ENCODE measurements at places on chromosomes 2 and 18.
A peak's percentile ranks its signal among the peaks of the same experiment; 100 is the strongest.

DNA sequence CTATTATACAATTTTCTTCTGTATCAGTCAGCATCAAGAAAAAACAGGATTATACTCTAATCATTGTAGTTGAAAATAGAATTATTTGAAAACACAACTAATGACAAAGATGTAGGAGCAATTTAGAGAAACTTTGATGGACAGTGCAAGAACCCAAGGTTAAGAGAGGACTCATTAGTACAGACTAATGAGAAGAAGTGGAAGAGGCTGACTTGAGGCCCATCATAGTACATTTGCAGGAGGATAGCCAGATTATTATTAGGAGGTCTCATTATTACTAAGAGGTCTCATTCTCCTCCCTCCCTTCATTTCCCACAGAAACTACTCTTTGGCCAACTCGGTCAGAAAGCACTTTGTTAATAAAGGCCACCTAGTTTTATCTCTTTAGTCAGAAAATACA, 1983.0 kb downstream of the SUCLG1 start:
- DNase-seq: no peak

DNA sequence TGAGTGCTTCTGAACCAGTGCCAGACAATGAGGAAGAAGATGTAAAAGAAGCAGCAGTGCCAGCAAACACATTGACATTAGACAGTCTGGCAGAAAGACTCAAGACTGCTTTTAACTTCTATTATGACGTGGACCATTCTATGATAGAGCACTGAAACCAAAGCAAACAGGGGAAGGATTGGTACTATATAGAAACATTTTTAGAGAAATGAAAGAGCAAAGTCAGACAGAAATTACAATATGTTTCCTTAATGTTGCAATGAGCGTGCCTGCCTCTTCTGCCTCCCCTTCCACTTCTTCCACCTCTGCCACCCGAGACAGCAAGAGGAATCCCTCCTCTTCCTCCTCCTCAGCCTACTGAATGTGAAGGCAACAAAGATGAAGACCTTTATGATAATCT, 39.7 kb downstream of the DHX57 start:
- DNase-seq: no peak

GRCh38 chr18:77248873-77249568, 627 bp upstream of the GALR1 start:
- peak; percentile 52 for DNase-seq

GRCh38 chr2:98505971-98506664, 61.5 kb downstream of the INPP4A start:
- no peak for DNase-seq

DNA sequence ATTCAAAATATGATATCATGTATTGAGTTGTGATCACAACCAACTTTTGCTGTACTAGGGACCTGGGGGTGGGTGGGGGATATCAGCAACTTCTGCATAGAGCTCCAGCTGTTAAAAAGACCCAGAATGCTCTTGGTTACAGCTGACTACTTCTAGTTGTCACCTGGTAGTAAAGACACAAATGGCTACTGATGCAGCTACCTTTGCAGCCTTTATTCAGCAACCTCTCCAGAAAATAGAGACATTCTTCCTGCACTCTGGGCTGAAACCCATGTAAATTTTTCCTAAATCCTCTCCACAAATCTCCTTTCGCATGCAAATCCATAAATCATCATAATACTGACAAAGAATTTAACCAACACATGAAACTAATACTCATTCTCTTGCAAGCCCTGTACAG, 238.3 kb downstream of the TCF4 start:
- no peak for DNase-seq

GRCh38 chr18:6835345-6835744, 105.8 kb downstream of the ARHGAP28 start:
- DNase-seq: no peak

- DNase-seq: no peak
Observed at GRCh38 chr2:67412424-67412823, 15.3 kb downstream of the ETAA1 start.

GRCh38 chr2:141468761-141469160, 662.1 kb downstream of the LRP1B start:
- no peak for DNase-seq

- no peak for DNase-seq
Observed at GRCh38 chr2:238009563-238009962, 42.7 kb downstream of the UBE2F start.

GRCh38 chr18:10979411-10979810, 170.0 kb downstream of the PIEZO2 start:
- DNase-seq: no peak

DNA sequence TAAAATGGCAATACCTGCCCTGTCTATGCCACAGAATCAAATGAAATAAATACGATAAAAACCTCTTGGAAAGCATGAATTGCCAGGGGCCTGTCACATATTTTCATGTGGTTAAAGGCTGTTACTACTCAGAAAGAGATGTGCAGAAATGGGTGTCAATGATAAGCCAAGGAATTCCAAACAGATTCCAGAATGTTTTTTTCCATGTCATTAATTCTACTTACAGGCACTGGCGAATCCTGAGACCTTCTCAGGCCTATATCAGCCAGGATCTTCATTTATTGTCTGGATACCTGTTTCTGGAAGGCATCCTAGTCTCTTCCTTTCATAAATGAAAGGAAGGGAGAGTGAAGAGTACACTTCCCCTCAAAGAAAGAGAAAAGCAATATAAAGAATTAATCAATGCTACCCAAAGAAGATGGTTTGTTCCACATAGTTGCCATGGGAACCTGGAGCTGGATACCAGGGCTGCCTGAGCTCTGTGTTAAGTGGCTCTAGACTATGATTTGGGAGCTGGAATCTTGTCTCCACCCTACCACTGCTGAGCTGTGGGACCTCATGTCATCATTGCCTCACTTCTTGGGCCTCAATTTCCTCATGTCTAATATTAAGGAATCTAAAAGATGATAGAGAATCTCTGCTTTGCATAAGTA, 335.1 kb upstream of the SKOR2 start:
- DNase-seq: no peak

DNA sequence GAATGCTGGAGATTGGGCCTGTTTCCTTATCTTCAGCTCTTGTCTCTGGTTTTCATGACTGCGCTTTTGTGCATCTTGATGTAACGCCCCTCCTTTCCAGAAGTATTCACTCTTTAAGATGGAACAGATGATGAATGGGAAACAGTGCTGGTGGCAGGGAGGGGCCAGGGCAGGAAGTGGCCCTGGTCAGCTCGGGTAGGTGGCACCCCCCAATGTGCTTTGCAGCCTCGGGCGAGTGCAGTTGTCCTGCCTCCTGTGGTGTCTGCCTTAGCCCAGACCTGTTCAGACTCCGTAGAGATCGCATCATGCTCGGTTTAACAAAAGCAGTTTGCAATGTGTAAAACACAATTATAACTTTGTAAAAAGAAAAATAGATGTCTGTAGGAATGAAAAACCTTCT, 17.0 kb upstream of the MGAT4A start:
- no peak for DNase-seq

DNA sequence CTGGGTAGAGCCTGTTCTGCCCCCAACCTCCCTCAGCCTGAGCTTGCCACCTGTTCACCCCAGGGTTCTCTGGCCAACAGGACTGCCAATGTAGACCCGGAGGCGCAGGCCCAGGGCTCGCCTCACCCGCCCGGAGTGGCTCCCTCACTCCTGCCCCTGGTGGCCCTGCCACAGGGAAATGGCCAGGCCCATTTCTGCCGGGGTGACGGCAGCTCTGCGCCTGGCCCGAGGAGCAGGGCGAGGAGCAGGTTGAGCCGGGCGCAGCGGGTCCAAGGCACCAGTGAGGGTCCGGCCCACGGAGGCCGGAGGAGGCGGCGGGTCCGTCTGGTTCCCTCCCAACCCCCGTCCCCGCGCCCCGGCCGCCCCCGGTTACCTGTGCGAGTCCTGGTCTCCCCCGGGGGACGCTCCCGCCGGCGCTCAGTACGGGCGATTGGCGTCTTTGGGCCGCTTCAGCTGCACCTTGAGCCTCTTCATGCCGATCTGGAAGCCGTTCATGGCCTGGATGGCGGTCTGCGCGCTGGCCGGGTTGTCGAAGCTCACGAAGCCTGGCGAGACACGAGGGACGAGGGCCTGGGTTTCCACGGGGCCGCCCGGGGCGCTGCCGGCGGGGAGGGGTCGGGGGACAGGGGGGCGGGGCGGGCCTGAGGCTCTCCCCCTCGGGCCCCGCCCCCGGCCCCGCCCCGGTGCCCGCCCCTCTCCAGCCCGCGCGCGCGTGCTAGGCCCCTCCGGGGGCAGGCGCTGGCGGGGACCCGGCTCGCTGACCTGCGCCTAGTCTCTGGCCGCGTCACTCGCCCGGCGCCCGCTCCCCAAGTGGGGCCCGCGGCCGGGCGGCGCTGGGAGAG, 312.0 kb downstream of the CELF4 start:
- peak; percentile 85 for DNase-seq

- DNase-seq: no peak
Observed at GRCh38 chr2:17461087-17461475, 57.2 kb downstream of the RAD51AP2 start.

GRCh38 chr2:169002161-169002738, 28.9 kb downstream of the ABCB11 start:
- DNase-seq: no peak

DNA sequence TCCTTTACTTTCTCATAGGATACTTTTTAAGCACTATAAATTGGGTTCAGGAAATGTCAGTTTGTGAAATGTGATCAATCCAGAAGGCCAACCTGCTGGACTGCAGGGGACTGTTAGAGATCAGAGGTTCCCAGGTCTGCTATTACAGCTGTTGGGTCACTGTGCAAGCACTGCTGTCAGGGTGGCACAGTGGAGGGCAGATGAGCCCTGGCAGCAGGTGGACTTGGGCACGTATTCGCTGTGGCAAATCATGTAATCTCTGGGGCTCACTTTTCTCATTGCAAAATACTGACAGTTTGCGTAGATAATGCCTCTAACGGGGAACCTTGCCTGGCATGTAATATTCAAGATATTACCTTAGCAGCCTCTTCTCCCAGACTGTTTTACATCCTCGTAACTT, 18.1 kb downstream of the RAB31 start:
- no peak for DNase-seq

DNA sequence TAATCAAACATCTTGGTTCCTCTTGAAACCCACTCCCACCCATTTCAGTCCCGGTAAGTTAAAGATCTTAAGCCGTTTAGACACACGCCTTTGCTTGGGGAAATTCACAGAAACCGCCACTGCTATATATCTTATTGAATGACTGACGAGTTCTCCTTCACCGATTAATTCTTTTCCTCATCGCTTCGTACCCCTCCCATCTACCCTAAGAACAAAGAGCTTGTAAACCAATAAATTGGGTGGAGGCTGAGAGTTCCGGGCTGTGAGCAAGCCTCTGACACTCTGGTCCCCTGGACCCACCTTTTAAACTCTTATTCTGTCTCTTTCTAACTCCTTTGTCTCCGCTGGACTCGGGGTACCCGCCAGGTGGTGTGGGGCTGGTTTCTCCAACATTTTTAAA, 30.6 kb downstream of the TMEM131 start:
- no peak for DNase-seq

DNA sequence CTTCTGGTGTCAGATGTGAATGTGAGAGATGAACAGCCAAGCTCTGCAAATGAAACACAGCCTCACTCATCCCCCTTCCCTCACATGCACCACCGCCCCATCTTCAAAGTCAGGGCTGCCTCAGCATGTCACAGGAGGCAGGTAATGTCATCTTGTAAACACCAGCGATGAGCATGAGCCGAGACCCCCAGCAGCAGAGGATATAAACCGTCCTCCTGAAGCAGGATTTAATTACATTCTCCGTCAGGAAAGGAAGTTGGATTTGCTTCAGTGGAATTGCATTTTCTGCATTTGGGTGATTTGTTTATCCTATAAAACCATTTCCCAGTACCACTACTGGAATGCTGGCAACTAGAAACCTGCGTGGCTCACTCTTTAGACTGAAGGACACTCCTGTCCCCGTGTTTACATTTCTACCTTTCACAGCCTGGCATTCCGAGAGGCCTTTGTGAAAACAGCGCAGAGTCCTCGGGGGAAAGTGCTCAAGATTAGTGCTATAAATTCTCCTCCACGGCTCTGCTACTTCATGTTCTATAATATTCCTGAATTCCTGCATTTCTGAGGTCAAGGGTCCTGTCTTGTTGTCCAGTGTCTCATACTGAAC, 619.2 kb downstream of the IRS1 start:
- no peak for DNase-seq

- no peak for DNase-seq
Observed at GRCh38 chr2:78535395-78535794, 490.1 kb upstream of the REG3G start.

GRCh38 chr2:23615216-23616020, 230.4 kb downstream of the KLHL29 start:
- no peak for DNase-seq

- no peak for DNase-seq
Observed at GRCh38 chr2:181051861-181052522, 71.6 kb downstream of the UBE2E3 start.

DNA sequence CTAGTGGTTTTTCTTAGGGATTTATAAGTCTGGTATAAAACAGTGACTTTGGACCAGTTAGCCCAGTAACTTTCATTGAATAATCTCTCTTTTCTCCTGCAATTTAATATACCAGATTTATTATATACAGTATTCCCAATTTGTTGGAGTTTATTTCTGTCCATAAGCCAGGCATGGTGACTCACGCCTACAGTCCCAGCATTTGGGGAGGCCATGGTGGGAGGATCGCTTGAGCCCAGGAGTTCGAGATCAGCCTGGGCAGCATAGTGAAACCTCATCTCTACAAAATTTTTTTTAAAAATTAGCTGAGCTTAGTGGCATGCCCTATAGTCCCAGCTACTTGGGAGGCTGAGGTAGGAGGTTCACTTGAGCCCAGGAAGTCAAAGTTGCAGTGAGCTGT, 26.7 kb downstream of the CNNM4 start:
- no peak for DNase-seq

DNA sequence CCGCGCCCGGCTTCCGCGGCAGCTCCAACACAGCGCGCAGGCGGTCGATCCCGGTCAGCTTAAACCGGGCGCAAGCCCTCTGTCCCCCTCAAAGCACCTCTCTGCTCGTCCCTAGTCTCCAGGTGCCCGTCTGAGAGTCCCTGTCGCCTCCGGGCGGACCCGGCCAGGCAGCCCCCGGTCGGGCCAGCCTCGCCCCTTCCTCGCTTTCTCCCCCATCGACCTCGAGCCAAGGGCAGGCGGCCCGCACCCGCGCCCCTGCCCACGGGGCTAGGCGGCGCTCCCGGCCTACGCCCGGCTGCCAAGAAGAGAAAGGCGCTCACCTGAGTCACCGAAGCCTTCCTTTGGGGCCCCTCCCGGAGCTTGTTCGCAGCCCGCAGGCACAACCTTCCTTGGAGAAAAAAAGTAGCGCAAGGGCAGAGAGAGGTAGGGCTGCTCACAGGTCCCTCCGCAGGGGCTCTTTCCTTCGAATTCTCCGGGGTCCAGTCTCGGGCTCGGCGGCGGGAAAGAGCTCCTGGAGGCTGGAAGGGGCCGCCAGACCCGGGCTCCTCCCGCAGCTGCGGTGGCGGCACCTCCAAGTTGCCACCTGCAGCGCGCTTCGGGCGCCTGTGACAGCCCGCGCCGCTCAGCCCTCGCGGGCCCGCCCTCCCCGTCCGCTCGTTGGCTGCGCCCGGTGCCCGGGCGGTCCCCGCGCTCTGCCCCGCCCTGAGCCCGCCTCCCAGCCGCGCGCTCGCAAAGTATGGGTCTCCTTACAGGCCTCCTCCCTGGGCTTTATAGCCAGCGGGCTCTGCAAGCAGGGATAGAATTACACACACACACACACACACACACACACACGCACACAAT, 86.5 kb upstream of the EPB41L3 start:
- peak; percentile 93 for DNase-seq

All from ecto neural progenitor cell (in vitro differentiated cells).